Hematopoietic multipotent progenitor cell (in vitro differentiated cells): ENCODE measurements at places on chromosomes 12 and 14.

- DNase-seq = no peak
Measured at GRCh38 chr12:5138845-5139244, 95.2 kb downstream of the KCNA5 start.

GRCh38 chr12:52580496-52580895, 6.9 kb upstream of the KRT74 start:
- no peak for DNase-seq

- DNase-seq = no peak
Measured at GRCh38 chr14:37466003-37466622, 128.9 kb downstream of the FOXA1 start.

GRCh38 chr14:76770521-76771436, 9.5 kb downstream of the VASH1 start:
- DNase-seq = no peak

GRCh38 chr14:61475316-61475715, 153.9 kb downstream of the PRKCH start:
- DNase-seq = no peak

- DNase-seq = no peak
Measured at GRCh38 chr14:89349171-89350008, 67.6 kb downstream of the FOXN3 start.

DNA sequence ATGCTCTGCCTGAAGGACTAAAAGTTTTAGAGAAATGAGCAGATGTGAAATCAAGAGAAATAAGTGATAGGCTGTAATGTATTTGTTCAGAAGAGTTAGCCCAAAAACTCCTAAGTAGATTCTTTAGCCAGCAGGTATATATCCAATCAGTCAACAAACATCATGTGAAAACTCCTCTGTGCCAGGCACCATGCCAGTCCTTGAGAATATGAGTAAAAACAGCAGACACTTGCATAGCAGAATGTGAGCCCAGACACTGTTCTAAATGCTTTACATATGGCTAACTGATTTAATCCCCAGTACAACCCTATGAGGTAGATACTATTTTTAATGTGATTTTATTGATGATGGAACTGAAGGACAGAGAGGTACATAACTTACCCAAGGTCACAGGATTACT, 329.8 kb downstream of the PAWR start:
- DNase-seq = no peak

DNA sequence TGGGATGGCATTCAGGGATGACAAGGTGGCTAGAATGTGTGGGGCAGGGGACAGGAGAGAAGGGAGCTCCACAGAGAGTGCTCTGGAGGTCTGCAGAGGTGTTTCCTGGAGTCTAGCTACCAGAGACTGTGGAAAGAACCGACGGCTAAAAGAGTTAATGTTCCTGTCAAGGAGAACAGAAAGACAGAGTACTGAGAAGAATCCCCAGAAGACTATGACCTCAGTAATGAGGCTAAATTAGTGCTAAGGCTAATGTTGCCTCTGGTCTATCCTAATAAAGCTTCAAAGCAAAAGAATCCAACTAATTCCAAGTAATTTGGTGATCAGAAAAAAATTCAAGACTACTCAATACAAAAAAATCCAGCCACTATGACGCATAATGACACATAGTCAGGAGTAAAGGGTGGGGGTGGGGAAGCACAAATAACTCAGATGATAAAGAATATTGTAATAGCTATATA, 44.7 kb downstream of the FERMT2 start:
- DNase-seq = no peak

DNA sequence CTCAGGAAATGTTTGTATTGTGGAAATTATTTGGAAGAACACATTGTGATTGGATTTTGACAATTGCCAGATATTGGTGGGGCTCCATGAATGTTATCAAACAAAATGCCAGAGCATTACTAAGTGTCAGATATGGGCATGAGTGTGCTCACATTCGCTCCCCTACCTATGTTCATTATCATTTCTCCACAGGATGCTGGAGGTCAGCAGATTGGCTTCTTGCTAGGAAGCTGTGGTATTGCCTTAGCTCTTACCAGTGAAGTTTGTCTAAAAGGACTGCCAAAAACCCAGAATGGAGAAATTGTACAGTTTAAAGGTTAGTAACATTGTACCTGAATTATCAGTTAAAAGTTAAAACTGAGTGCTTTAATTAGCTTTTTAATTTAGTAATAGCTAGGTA, 78.3 kb upstream of the ATF1 start:
- peak; percentile 48 for DNase-seq

DNA sequence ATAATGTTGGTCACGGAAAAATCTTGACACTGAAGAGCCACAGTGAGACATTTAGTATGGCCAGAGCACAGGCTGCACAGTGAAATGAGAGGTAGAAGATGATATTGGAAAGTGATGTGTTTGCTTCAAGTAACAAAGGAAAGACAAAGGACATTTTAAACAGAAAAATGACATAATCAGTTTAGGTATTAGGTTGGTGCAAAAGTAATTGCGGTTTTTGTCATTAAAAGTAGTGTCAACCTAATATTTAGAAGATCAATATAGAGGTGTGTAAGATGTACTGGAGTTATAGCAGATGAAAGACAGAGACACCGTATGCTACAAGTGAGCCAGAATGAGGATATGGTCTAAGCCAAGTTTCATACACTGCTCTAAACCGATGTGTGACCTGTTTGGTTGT, 253.0 kb upstream of the PPFIA2 start:
- DNase-seq = no peak

GRCh38 chr14:62670526-62670925, 374.7 kb downstream of the KCNH5 start:
- no peak for DNase-seq

DNA sequence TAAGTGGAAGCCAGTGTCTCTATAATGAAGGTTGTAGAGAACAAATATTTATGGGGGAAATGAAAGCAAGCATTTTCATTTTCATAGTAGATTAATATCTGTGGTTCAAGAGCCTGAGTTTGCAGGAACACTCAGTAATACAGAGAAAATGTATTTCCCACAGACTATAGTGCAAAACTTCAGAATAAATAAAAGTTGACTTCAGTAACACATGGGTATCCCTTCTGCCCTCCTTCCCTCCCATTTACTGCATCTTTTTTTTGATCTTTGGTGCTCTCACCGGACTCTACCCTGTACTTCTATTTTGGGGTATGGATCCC, 75.3 kb upstream of the AMN1 start:
- no peak for DNase-seq

GRCh38 chr14:103078420-103078749, 5.6 kb upstream of the LBHD2 start:
- DNase-seq = peak; percentile 61

DNA sequence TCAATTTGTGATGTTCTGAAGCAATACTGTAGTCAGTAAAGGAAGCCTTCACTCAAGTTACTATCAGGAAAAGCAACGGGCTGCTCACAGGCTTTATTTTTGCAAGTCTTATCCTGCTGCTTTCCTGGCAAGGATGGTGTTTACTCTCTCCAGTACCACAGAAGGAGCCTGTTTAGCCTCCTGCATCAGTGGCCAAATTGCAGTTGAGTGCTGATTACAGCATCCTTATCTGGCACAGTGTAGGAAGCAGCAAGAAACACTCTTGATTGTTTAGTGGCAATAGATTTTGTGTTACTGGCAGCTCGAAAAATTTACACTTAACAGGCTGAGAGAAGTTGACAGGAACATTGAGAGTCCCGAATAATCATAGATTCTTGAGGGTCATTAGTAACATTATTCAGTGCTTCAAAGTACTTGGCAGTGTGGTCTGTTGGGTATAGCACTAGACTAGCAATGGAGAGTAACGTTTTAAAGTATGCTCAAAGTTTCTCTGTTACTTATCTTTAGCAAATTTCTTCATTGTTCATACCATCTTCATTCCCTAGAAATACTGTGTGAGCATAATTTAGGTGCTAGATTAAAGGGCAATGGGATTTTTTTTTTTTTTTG, 11.7 kb downstream of the TULP3 start:
- no peak for DNase-seq

GRCh38 chr12:118984161-118984943, 3.0 kb downstream of the SRRM4 start:
- no peak for DNase-seq

DNA sequence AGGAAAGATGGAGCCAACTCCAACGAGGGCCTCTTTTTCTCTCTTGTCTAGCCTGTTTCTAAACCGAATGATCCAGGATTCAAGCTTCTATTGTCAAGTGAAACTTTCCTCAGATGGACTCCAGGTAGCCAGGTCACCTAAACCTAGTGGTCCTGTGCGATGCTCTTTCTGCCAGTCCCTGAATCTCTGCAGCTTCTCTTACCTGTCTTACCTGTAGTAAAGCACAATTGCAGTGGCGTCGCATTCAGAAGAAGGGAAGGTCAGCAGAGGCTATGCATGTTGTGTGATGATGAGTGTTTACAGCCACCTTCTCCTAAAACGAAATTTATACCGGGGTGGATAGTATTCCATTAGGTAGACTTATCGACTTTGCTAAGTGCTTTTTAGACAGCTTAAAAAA, 47.4 kb upstream of the TRAF3 start:
- no peak for DNase-seq

DNA sequence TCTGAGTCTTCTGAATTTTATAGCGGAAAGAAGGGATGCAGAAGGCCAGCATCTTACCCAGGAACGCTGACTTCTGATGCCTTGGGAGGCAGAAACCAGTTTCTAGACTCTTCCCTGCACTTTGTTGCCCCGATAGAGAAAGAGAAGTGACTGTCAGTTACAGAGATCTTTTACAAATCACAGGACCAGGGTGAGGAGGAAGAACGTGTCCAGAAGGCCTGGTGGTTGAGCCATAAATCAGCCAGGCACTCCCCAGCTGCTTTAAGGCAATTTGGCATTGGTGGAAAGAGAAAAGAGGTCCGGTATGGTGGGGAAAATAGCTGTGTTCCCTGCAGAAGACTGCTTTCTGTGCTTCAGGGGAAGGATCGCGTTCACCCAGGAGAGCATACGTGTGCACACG, 88.7 kb upstream of the KCNA1 start:
- DNase-seq = no peak

- no peak for DNase-seq
Measured at GRCh38 chr12:4293299-4293965, 19.9 kb downstream of the CCND2 start.

DNA sequence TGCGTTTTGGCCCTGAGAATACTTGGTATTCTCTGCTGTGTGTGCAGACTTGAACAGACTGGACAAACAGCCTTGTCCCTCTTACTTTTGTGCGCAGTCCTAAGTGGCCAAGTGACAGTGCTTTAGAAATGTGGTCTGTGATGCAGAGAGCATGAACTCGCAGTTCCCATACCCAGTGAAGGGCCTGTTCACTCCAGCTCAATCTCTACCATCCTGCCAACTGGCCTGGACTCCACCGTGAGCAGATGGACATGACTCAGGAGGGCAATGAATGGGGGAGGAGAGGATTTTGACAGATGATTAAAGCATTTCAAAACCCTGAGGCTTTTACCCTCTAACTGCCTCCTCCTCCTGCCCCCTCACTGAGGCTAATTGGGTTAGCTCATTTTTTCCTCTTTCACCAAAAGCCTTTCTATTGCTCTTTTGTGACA, 62.5 kb upstream of the PYGL start:
- no peak for DNase-seq

- DNase-seq = no peak
Measured at GRCh38 chr12:25655702-25656101, 102.6 kb upstream of the LMNTD1 start.

- no peak for DNase-seq
Measured at GRCh38 chr12:108649126-108649525, 15.4 kb upstream of the SELPLG start.

DNA sequence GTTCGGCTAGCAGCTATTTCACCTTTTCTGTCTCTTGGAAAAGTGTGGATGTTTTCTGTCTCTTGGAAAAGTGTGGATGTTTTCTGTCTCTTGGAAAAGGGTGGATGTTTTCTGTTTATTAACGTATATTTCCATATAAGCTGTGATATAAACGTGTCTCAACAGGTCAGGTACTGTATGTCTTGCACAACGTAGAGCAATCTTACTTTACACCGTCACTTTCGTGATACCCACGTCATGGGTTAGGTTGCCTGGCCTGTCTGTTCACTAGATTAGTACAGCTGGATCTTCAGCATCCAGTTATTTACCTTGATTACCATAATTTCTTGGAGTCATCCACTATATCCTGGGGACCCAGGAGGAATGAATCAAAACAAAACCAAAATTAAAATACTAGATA, 14.1 kb downstream of the CLEC7A start:
- DNase-seq = no peak
